ELR (cell line): ENCODE measurements at places on chromosomes 12 and 14.
A peak's percentile ranks its signal among the peaks of the same experiment; 100 is the strongest.

GRCh38 chr12:10672231-10672868 lies 1.5 kb downstream of the STYK1 start:
- no peak for DNase-seq

DNA sequence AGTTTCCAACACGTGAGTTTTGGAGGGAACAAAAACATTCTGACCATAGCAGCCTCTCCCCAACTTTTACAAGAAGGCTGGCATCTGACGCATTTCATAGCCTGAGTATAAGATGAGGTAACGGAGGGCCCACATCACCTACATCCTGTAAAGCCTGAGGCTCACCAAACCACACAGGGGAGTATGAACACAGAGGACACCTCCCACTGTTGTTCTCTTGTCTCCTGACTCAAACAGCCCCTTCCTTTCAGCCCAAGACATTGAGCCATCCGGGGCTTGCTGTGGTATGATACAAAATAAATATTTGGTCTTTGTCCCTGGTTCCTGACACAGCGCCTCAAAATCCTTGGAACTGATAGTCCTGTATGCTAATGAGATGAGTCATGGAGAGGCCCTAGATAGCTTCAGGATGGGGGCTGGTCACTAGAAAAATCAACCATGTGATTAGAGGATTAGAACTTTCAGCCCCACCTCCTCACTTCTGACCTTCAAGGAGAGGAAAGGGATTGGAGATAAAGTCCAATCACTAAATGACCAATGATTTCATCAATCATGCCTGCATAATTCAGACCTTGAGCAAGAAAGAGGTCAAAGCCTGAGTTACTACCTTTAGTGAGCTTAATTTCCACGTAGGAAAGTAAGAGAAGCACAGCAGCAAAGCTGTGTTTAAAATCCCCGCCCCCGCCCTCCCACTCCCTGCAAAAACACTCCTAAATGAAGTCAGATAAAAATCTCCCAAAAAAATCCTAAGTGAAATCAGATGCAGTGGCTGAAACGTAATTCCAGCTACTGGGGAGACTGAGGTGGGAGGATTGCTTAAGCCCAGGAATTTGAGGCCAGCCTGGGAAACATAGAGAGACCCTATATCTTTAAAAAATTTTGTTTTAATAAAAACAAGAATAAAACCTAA lies 236.4 kb downstream of the PCNX1 start:
- DNase-seq: peak; percentile 97

DNA sequence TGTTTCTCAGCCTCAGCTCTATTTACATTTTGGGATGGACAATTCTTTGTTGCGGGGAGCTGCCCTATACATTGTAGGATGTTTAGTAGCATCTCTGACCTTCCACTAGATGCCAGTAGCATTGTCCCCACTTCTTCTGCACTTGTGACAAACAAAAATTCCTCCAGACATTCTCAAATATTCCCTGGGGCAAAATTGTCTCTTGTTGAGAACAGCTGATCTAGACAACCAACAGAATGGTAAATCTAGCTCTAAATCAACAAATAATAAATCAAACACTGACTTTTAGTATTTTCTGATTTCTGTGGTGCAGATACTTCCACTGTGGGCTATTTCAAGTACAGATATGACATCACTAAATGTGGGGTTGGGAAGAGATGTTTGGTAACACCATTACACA lies 60.7 kb downstream of the MSRB3 start:
- peak; percentile 37 for DNase-seq

- DNase-seq: no peak
These were observed 427.3 kb downstream of the BTG1 start for GRCh38 chr12:91718326-91718725.

- DNase-seq: peak; percentile 73
These were observed 27.6 kb upstream of the GALNT9 start for GRCh38 chr12:132356691-132357622.

- DNase-seq: peak; percentile 96
These were observed 653.9 kb upstream of the TBX3 start for GRCh38 chr12:115337693-115338543.

GRCh38 chr12:10960211-10960610 lies 21.1 kb upstream of the TAS2R14 start:
- no peak for DNase-seq

- no peak for DNase-seq
These were observed 35.2 kb downstream of the BRMS1L start for GRCh38 chr14:35861204-35861868.

DNA sequence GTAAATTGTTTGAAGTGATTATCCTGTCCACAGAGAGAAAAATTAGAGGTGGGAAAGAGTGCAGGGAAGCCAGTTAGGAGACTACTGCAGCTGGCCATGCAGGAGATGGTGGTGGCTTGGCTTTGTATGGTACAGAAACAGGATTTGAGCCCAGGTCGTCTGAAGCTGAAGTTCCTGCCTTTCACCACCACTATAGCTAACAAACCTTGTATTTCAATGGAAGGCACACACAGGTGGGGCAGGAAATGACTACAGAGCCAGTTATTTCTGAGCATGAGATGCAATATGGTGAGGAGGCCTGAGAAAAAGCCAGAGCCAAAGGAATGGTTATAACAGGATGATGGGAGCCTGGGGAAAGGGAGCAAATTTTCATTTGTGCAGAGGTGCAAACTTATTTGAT lies 103.9 kb downstream of the BTG1 start:
- peak; percentile 77 for DNase-seq

- no peak for DNase-seq
These were observed 9.0 kb upstream of the SYNE2 start for GRCh38 chr14:63843796-63844195.

DNA sequence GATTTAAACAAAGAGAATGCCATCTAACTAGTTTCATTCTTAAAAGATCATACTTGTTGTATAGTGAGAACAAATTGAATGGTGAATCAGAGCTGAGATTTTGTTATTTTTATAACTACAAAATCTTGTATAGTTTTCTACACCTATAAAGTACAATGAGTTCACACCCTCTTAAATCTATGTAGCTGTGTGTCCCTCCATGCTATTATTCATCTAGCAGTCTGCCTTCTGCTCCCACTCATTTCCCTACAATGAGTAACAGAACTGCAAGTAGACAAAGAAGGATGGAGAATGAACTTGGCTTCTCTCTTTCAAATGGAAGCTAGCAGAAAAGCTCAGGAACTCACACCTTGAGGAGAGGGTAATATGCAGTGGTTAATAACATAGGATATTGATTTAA lies 7.1 kb downstream of the IFNG-AS1 start:
- no peak for DNase-seq

DNA sequence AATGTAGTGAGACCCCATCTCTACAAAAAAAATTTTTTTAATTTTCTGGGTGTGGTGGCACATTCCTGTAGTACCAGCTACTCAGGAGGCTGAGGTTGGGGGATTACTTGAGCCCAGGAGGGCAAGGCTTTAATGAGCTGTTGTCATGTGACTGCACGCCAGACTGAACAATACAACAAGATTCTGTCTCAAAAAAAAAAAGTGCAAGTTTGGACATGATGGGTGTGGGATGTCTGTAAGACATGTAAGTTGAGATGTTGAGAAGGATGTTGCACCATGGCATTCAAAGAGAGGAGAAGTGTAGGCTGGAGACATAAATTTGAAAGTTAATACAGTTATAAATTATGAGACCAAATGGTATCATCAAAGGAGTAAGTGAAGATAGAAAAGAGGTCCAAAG lies 23.5 kb downstream of the YEATS4 start:
- no peak for DNase-seq

DNA sequence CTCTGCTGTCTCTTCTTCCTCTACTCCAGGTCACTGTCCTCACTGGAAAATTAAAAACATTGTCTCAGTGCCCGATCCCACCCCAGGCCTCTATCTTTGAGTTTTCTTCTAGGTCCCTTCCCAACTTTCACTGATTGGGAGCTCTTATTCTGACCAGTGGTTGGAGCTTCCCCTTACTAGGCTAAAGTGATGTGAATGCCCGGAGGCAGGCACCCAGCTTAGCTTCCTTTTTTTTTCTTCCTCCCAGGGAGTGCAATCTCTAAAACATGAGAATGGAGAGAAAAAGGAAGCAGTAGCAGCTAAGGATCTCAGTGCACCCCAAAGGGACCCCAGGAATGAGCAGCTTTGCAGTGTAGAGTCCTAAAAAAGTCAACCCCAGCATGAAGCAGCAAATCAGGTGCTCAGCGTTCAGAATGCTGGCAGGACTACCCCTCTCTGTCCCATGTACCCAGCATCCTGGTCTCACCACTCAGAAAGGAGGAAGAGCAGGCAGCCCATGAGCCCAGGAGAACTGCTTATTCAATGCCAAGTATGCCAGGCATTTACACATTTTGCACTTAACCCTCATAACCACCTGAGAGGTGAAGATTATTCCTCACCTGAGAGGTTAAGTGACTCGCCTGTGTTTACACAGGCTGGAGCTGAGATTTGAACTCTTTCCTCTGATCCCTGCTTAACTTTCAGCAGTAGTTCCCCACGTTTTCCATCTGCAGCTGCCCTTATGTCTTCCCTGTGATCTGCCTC lies 146.2 kb upstream of the PWP1 start:
- no peak for DNase-seq

GRCh38 chr14:23174296-23175184 lies 8.9 kb downstream of the SLC7A8 start:
- no peak for DNase-seq

- DNase-seq: no peak
These were observed 24.5 kb upstream of the OVCH1 start for GRCh38 chr12:29521951-29522350.

DNA sequence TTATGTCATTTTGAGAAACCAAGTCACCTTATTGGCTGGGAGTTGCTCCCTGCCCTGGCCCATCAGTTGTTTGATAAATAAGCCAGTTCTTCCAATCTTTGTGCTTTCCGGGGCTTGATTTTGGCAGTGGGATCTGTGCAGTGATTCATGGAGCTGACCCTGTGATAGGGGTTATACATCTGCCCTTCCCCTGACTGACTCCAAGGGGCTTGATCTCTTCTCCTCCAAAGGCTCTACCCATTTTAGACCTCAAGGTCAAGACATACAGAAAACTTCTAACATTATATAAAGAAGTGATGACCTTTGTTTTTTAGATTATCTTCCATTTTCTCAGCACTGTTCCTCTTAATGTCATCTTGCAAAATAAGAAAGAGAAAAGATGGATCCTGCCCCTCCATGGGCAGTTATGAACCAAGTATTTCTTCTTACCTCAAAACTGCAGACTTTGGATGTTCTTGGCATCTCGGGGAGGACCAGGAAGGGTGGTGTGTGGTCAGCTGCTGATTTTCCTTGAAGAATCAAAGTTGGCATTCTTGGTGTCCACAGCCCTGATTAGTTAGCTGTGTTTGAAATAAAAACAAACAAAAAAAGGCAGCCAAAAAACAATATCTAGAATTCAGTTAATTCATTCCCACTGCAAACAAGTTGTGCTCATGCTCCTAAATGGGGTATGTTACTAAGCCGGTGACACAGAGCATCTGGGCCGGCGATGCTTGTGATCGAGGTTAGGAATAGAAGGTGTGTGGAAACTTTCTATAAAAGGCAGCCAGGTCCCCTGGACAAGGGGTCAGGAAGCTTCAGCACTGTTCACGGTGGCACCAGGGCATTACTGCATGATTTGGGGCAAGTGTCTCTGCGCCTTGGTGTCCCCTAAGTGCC lies 120.2 kb downstream of the SAMD4A start:
- DNase-seq: no peak

- no peak for DNase-seq
These were observed 96.8 kb upstream of the NTF3 start for GRCh38 chr12:5335069-5335468.

GRCh38 chr12:104339663-104340062 lies 36.1 kb downstream of the EID3 start:
- DNase-seq: no peak

DNA sequence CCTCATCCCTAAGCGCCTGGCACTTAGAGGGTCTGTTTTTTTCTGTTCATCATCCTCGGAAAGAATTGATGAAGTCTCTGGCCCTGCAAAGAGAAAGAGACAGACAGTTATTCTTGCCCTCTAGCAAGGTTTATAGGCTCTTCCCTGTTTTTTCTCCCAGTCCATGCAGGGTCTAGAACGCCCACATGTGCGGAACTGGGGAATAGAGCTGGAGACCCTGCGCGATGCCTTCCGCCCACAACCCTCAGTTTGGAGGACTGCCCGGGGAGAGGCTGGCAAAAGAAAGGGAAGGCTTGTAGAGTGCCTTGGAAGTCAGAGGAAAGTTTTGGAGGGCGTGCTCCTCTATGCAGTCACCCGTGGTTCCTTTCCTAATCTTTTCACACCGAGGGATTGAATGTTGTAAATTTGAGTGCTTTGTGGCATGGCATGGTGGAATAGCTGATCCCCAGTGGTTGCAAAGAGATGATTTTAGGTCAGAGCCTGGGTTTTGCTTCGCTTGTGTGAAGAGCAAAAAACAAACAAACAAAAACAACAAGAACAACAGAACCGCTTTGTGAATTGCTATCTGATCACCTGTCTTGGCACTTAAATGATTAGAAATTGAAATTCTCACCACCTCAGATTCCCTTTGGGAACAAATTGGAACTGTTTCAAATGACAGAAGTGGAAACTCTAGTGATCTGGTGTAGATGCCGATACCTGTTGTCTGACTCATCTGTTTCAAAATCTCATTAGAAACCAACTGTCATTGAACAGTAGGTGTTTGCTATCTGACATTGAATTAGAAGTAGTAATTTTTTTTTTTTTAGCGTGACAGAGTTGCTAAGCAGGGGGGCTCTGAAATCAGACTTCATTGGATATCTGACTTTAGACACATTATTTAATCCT lies 947 bp downstream of the GAS2L3 start:
- peak; percentile 36 for DNase-seq

- DNase-seq: peak; percentile 10
These were observed 143.4 kb downstream of the SLC8A3 start for GRCh38 chr14:70045310-70045709.

GRCh38 chr14:65422088-65422834 lies 9.7 kb downstream of the FUT8 start:
- no peak for DNase-seq

GRCh38 chr14:74261288-74261687 lies 22.0 kb downstream of the VSX2 start:
- DNase-seq: no peak

DNA sequence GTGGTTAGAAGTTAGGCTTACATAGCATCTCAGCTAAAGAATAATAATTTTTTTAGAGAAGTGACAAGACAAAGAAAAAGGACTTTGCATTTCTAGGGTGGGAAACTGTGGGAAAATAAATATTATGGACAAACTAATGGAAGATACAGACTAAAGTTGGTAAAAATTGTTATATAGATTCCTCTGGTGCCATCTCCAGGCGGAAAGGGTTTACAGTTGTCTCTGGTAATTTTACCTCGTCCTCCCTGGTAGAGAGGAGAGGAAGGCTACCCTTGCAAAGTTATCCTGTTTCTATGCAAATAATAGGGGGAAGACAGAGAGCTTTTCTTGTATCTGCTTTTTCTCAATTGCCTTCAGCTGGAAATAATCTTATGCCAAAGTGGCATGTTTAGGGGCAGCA lies 5.2 kb downstream of the OR11G2 start:
- no peak for DNase-seq

DNA sequence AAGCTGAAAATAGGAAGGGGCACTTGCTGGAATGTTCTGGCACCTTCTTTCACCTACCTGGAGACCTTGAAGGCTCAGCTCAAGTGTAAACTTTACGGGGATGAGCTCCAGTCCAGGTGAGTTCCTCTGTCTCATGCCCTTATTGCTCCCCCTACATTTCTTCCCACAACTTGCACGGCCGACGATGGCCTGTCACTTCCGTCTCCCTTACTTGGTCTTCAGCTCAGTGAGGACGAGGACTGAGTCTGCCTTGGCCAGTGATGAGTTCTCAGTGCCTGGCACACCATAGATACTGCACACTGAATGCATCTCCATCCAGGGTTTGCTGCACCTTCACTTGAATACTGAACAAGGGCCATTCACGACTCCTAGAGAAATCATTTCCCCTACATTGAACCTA lies 21.4 kb downstream of the ADGRD1 start:
- no peak for DNase-seq

GRCh38 chr14:67846029-67846610 lies 26.5 kb downstream of the RAD51B start:
- DNase-seq: no peak

- DNase-seq: peak; percentile 81
These were observed 16.5 kb upstream of the KRT78 start for GRCh38 chr12:52865090-52865944.
